ENCODE measurements at places on chromosomes 1 and 21.

GRCh38 chr1:21361506-21361905 lies 71.2 kb upstream of the ECE1 start:
- DNase-seq, result no peak

DNA sequence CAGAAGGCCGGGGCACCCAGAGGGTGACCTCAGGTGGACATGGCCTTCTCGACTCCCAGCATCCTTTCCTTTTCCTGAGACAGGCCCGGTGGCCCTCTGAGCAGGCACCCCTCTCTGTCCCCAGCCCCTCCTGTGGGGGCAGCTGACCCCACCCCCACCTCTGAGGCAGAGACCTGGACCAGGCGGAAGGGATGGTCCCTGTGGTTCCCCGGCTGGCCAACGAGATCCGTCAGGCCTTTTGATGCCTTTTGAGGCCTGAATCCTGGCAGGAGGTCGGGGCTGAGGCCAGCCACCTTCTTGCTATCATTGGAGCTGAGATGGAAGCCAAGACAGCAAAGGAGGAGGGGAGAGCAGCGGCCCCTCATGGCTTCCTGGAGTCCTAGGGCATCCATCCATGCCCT lies 50.2 kb upstream of the ACTRT2 start:
- DNase-seq, result no peak

GRCh38 chr1:229108598-229109201 lies 162.2 kb upstream of the RAB4A start:
- peak; percentile 10 for DNase-seq

GRCh38 chr1:62908168-62908695 lies 124.3 kb downstream of the ATG4C start:
- DNase-seq, result no peak

GRCh38 chr1:166875302-166875733 lies 746 bp downstream of the TADA1 start:
- no peak for DNase-seq

- DNase-seq, result peak; percentile 12
Observed at GRCh38 chr1:207993477-207994445, 82.8 kb upstream of the CD34 start.

Measured in trophoblast cell (in vitro differentiated cells and primary cell).